ENCODE measurements at places on chromosomes 6 and 20.

GRCh38 chr6:152721956-152722355, 24.3 kb downstream of the MYCT1 start:
- no peaks in the 10 kb centered on the region for H3K36me3 ChIP-seq
- no peaks in the 10 kb centered on the region for H3K4me1 ChIP-seq
- H3K27me3 ChIP-seq, result no peaks in the 10 kb centered on the region
- H3K4me3 ChIP-seq, result no peak overlapping the region
- no peak overlapping the region for H3K27ac ChIP-seq
- no peak for DNase-seq

DNA sequence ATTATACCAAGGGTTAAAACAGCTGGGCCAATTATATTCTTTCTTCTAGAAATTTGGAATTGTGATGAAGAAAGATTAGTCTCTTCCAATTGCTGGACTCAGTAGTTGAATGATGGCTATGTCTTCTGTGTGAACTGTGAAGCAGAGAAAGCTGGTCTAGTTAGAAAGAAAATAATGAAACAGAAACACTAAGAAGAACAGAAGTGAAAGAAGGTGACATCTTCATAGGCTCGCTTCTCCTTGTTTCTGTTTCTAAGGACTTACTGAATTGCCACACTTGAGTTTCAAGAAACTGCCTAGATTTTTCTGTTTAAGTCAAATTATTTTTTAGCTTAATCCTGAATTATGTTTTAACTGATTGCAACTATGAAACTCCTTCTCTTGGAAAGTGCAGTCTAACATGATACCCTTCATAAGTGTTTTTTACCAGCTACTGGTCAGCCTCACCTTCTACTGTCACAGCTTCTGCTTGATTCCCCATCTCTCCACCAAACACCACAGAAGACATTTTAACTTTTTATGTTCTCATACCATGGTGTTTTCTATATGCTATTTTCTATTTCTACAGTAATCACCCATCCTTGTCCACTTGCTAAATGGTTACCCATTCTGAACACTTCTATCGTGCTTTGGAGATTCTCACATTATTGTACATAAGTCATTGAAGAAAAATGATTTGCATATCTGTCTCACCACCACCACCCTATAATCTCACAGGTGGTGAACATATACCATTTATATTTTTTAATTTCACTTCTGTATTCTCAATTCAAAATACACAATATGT, 268.8 kb downstream of the GRIK2 start:
- no peaks in the 10 kb centered on the region for H3K36me3 ChIP-seq
- H3K27me3 ChIP-seq, result no peaks in the 10 kb centered on the region
- no peak overlapping the region for H3K4me3 ChIP-seq
- H3K27ac ChIP-seq, result no peak overlapping the region

DNA sequence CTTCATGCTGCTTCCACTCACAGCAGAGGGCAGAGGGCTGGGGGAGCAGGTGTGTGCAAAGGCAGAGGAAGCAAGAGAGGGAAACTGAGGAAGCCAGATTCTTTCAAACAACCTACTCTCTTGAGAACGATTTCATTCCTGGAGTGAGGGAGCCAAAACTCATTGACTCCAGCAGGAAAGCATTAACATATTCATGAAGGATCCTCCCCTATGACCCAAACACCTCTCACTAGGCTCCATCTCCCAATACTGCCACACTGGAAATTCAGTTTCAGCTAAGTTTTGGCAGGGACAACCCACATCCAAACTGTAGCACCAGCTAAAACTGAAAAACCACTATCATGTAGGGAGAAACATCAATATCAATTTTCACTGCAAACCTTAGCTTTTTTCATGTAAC, 125.1 kb downstream of the OLIG3 start:
- H3K27ac ChIP-seq, result no peak overlapping the region
- no peaks in the 10 kb centered on the region for H3K27me3 ChIP-seq
- no peaks in the 10 kb centered on the region for H3K36me3 ChIP-seq
- no peak overlapping the region for H3K4me3 ChIP-seq
- DNase-seq, result no peak
- peaks cover 1% of the 10 kb centered on the region for H3K4me1 ChIP-seq

GRCh38 chr20:38298768-38299288, 5.1 kb upstream of the BPI start:
- no peak for DNase-seq
- peaks cover 6% of the 10 kb centered on the region for H3K4me1 ChIP-seq
- peaks cover 25% of the 10 kb centered on the region for H3K27me3 ChIP-seq
- H3K27ac ChIP-seq, result no peak overlapping the region
- no peaks in the 10 kb centered on the region for H3K36me3 ChIP-seq

DNA sequence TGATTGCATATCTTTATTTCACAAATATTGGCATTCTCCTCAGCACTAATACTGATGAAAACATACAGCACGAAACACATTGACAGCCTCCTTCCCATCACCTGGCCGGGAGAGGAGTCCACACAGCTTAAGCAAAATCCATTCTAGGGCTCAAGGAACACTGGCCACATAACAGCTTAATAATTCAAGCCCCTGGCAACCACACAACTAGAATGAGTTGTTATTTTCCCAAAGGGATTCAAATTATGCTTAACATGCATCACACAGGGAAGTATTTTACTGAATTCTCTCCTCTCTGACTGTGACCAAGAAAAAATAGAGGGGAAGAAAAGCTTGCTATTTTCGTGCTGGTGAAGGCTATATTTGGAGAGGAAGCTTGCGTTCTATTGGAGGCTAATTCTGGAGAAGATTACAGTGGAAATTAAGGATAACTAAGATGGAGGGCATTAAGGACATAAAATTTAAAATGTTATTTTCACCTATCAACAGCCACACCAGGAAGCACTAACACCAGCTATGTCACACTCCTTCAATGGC, 198.5 kb downstream of the ADGRG6 start:
- H3K36me3 ChIP-seq, result no peaks in the 10 kb centered on the region
- DNase-seq, result no peak
- H3K4me3 ChIP-seq, result no peak overlapping the region
- no peaks in the 10 kb centered on the region for H3K4me1 ChIP-seq
- H3K27me3 ChIP-seq, result no peaks in the 10 kb centered on the region

DNA sequence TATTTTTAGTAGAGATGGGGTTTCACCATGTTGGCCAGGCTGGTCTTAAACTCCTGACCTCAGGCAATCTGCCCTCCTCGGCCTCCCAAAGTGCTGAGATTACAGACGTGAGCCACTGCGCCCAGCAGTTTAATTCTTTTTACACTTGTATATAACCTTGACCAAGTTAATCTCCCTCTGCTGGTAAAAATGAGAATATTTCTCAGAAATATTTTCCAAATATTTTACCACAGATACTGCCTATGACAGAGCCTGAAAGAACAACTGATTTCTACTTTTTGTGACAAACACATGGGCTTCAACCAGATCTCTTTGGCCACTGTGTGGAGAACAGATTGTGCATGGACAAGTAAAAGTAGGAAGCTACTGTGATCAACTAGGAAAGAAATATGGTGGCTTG, 21.2 kb upstream of the NHSL1 start:
- H3K4me1 ChIP-seq, result peaks cover 10% of the 10 kb centered on the region
- H3K4me3 ChIP-seq, result no peak overlapping the region
- peaks cover 7% of the 10 kb centered on the region for H3K27me3 ChIP-seq
- H3K36me3 ChIP-seq, result no peaks in the 10 kb centered on the region
- H3K27ac ChIP-seq, result no peak overlapping the region

- H3K36me3 ChIP-seq, result peaks cover 4% of the 10 kb centered on the region
- H3K4me3 ChIP-seq, result no peak overlapping the region
- H3K4me1 ChIP-seq, result peaks cover 12% of the 10 kb centered on the region
These were observed 61.5 kb downstream of the RREB1 start for GRCh38 chr6:7169296-7169721.

- no peak overlapping the region for H3K4me3 ChIP-seq
- H3K27me3 ChIP-seq, result no peaks in the 10 kb centered on the region
- no peak overlapping the region for H3K27ac ChIP-seq
- H3K4me1 ChIP-seq, result peaks cover 4% of the 10 kb centered on the region
- peaks cover 20% of the 10 kb centered on the region for H3K36me3 ChIP-seq
- no peak for DNase-seq
These were observed 98.9 kb downstream of the TBC1D32 start for GRCh38 chr6:121235386-121235785.

DNA sequence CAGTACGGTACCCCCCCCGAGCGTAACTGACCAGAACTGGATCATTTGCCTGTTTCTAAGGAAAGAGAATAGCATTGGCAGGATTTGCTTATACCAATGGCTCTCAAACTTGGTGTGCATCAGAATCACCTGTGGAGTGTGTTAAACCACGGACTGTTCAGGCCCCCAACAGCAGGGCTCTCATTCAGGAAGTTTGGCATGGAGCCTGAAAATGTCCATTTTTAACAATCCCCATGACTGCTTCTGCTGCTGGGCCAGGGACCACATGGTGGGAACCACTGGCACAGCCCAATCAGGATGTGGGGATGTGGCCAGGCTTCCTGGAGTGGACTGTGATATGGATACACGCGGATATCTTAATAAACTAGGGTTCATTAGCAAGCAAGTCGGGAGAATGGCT, 53.9 kb downstream of the GTF2H5 start:
- no peaks in the 10 kb centered on the region for H3K36me3 ChIP-seq
- no peak for DNase-seq
- H3K27ac ChIP-seq, result no peak overlapping the region
- H3K27me3 ChIP-seq, result no peaks in the 10 kb centered on the region
- no peak overlapping the region for H3K4me3 ChIP-seq
